A549 treated with RU486 at 1 μM for 4 hours (cell line): ENCODE measurements at places on chromosomes 16 and 17. TPM values are rescaled to one million over a fixed set of nuclear protein-coding genes. Genes with fewer than 3 reads are reported as not detected.

The CDRT4 gene
- total RNA-seq, result 0.61 to 1.5 TPM (median 0.86 TPM) in 5 replicates

The OTOA gene
- total RNA-seq, result 0.03 to 0.07 TPM (median 0.05 TPM) in 3 of 5 replicates, not detected in the others

The NUDT7 gene
- 3.7 to 7.8 TPM (median 6.0 TPM) in 5 replicates for total RNA-seq

The CLEC18B gene
- total RNA-seq, result 0.09 to 0.31 TPM (median 0.11 TPM) in 5 replicates

The OR1F1 gene
- 0.23 to 0.48 TPM (median 0.29 TPM) in 5 replicates for total RNA-seq

The KRT222 gene
- 0.30 to 0.59 TPM (median 0.38 TPM) in 4 of 5 replicates, not detected in the other for total RNA-seq

The FBXL16 gene
- total RNA-seq, result 1.7 to 3.4 TPM (median 2.9 TPM) in 5 replicates

The FGF11 gene
- 0.74 to 1.4 TPM (median 1.2 TPM) in 5 replicates for total RNA-seq
